GM12878 (cell line): ENCODE measurements at places on chromosomes 1 and 21. TPM values are rescaled to one million over a fixed set of nuclear protein-coding genes. Genes with fewer than 3 reads are reported as not detected.

Gene TRNP1
- not detected in 2 replicates for polyA plus RNA-seq

Gene ADIPOR1
- 117 and 121 TPM in 2 replicates for polyA plus RNA-seq

DNA sequence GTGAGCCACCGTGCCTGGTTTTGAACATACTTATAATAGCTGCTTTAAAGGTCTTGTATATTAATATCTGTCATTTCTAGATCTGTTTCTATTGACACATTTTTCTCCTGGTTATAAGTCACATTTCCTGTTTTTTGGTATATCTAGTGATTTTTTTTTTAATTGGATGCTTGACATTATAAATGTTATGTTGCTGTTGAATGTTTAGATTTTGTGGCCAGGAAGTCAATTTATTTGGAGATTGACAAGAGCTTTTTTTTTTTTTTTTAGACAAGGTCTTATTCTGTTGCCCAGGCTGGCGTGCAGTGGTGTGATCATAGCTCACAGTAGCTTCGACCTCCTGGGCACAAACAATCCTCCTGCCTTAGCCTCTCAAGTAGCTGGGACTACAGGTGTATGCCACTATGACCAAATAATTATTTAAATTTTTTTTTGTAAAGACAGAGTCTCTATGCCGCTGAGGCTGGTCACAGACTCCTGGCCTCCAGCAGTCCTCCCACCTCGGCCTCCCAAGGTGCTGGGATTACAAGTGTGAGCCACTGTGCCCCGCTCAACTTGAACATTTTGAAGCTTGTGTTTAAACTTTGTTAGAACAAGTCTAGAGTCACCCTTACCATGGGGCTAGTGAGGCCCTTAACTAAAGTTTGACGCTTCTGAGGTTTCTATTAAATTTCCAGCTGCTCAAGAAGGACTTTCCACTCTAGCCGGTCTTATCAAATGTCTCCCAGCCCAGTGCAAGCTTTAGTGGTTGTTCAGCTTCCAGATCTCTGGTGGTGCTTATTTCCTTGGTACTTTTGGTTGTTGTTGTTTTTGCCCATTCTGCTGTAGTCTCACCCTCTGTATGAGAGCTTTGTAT is 8.6 kb upstream of the CHI3L2 start:
- H3K36me3 ChIP-seq = no peaks in the 10 kb centered on the region
- H3K4me1 ChIP-seq = peaks cover 86% of the 10 kb centered on the region
- no peaks in the 10 kb centered on the region for H3K27me3 ChIP-seq
- no peak for DNase-seq

GRCh38 chr1:244161236-244161510 is 110.1 kb downstream of the ZBTB18 start:
- no peaks in the 10 kb centered on the region for H3K36me3 ChIP-seq
- no peak for DNase-seq
- no peaks in the 10 kb centered on the region for H3K27me3 ChIP-seq
- no peak overlapping the region for H3K4me3 ChIP-seq
- H3K4me1 ChIP-seq = no peaks in the 10 kb centered on the region

DNA sequence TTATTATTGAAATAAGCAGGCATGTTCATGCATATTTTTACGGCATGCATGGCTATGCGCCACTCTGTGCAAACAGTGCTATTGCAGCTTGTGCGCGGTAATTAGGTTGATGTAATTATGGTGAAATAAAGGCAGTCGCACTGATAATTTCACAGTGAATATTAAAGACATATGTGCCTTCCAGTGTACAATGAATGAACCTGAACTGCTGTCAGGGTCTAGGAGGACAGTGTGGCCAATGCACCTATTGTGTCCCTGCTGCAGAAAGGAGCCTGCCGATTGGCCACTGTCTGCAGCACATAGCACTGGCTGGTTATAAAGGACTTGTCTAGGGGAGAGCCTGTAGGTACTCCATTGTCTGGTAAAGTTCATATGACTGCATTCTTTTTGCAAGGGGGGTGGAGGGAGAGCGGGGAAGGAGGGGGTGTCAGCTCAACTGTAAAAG is 340.4 kb downstream of the USP25 start:
- no peak overlapping the region for H3K27ac ChIP-seq
- no peaks in the 10 kb centered on the region for H3K36me3 ChIP-seq
- H3K4me3 ChIP-seq = no peak overlapping the region
- H3K4me1 ChIP-seq = no peaks in the 10 kb centered on the region
- no peaks in the 10 kb centered on the region for H3K27me3 ChIP-seq
- no peak for DNase-seq

DNA sequence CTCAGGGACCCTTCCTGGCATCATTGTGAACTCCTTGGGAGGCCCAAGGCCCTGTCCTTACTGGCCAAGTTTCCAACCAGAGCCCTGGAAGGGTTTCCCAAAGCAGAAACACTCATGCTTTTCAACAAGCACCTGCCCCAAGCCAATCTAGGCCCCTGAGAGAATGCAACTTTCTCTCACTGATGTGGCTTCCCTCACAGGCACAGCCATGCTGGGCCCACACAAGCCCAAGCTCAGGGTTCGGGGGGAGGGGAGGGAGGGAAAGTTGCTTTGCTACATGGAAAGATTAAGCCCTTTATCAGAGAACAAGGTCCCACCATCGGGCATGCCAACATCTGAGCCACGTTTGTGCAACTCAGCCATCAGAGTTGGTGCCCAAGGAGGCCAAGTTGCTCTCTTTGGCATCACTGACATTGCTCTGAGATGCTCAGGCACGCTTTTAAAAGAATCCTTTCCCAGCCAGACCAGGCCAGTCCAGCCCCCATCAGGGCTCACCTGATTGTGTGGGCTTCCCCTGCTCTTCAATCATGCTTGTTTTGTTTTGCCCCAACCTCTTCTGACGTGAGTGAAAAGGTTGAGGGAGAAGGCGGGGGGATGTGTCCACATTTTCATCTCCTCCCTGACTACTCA is 43.5 kb downstream of the RIMS3 start:
- H3K36me3 ChIP-seq = no peaks in the 10 kb centered on the region
- no peak for DNase-seq

DNA sequence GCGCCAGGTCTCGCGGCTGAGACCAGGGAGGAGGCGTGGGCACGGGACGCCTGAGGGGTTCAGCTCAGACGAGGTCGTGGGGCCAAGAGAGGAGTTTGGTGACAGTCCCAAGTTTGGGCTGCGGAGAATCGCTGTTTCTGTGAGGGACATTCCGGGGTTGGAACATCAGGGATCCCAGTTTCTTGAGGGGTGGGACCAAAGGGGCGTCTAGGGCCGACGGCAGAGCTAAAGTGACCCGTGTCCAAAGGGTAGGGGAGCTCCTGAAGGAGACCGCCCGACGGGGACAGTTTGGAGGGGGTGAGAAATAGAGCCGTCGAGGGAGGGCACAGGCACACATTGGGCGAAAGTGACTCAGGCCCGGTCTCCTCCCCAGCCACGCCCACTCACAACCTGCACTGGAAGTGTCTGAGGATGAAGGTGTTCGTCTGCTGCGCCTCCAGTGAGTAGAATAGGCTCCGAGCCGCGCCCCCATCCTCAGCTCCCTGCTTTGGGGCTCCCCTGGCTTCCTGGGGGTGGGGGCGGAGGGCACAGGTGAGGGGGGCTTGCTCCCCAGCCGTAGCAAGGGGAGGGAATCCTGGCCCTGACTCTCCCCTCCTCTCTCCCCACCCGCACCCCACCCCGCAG is 7.0 kb downstream of the EFNA3 start:
- no peak for DNase-seq
- H3K36me3 ChIP-seq = no peaks in the 10 kb centered on the region
- H3K4me1 ChIP-seq = peaks cover 30% of the 10 kb centered on the region
- H3K4me3 ChIP-seq = peak overlapping the region; percentile 72

GRCh38 chr1:233815865-233816264 is 88.6 kb upstream of the SLC35F3 start:
- no peak for DNase-seq
- no peak overlapping the region for H3K27ac ChIP-seq
- H3K4me3 ChIP-seq = no peak overlapping the region
- H3K27me3 ChIP-seq = no peaks in the 10 kb centered on the region; the same call in 1 of the 2 replicates

DNA sequence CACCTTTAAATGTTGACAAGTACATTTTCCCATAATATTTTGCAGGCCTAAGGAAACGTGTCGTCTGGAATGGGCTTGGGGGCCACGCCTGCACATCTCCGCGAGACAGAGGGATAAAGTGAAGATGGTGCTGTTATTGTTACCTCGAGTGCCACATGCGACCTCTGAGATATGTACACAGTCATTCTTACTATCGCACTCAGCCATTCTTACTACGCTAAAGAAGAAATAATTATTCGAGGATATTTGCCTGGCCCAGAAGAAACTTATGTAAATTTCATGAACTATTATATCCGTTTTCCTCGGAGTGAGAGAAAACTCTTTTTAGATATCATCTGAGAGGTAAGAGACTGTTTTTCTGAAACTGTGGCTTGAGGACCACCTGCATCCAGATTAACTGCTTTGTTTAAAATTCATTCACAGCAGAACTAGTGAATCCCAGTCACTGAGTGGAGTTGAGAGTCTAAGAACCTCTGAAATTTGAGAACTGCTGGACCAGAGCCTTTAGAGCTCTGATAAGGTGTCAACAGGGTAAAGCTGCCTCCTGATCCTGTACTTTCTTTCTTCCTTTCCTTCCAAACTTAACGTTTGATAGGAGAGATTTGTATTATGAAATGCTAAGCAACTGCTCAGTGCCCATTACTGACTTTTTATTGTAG is 811 bp downstream of the EXO1 start:
- no peak for DNase-seq
- no peaks in the 10 kb centered on the region for H3K36me3 ChIP-seq
- H3K4me3 ChIP-seq = peak overlapping the region; percentile 89
- no peaks in the 10 kb centered on the region for H3K27me3 ChIP-seq

- no peaks in the 10 kb centered on the region for H3K27me3 ChIP-seq
- peak overlapping the region; percentile 75 for H3K4me3 ChIP-seq
- H3K27ac ChIP-seq = peak overlapping the region; percentile 83
- H3K36me3 ChIP-seq = no peaks in the 10 kb centered on the region
- H3K4me1 ChIP-seq = peaks cover 79% of the 10 kb centered on the region
Observed at GRCh38 chr1:154407198-154408091, 2.3 kb downstream of the IL6R start.

DNA sequence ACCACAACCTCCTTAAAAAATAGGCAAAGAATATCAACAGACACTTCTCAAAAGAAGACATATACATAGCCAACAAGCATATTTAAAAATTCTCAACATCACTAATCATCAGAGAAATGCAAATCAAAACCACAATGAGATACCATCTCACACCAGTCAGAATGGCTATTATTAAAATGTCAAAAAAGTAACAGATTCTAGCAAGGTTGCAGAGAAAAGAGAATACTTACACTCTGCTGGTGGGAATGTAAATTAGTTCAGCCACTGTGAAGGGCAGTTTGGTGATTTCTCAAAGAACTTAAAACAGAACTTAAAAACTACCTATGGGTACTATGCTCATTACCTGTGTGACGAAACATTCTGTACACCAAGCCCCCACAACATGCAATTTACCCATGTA is 20.7 kb downstream of the CD1B start:
- DNase-seq = no peak
- H3K4me1 ChIP-seq = no peaks in the 10 kb centered on the region
- no peaks in the 10 kb centered on the region for H3K27me3 ChIP-seq
- no peak overlapping the region for H3K4me3 ChIP-seq
- H3K36me3 ChIP-seq = no peaks in the 10 kb centered on the region
- no peak overlapping the region for H3K27ac ChIP-seq

DNA sequence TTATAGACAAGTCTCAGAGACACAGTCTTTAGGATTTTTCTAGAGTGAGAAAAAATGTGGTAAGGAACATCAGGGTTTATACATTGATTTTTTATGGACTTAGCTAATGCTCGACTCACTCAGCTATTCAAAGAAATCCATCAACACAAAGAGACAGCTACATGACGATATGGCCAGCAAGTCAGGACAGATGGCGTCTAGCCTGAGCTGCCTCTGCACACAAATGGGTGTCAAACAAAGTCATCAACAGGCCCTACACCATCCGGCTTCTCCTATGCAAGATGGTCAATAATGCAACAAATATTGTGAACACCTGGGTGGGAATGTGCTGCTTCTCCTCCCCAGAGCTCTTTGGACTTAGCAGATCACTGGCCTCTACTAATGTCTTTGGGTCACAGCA is 13.3 kb upstream of the ERICH3 start:
- no peak overlapping the region for H3K4me3 ChIP-seq
- H3K27me3 ChIP-seq = no peaks in the 10 kb centered on the region
- no peak overlapping the region for H3K27ac ChIP-seq
- DNase-seq = no peak
